ENCODE measurements at places on chromosomes 2 and 18.
A peak's percentile ranks its signal among the peaks of the same experiment; 100 is the strongest.

DNA sequence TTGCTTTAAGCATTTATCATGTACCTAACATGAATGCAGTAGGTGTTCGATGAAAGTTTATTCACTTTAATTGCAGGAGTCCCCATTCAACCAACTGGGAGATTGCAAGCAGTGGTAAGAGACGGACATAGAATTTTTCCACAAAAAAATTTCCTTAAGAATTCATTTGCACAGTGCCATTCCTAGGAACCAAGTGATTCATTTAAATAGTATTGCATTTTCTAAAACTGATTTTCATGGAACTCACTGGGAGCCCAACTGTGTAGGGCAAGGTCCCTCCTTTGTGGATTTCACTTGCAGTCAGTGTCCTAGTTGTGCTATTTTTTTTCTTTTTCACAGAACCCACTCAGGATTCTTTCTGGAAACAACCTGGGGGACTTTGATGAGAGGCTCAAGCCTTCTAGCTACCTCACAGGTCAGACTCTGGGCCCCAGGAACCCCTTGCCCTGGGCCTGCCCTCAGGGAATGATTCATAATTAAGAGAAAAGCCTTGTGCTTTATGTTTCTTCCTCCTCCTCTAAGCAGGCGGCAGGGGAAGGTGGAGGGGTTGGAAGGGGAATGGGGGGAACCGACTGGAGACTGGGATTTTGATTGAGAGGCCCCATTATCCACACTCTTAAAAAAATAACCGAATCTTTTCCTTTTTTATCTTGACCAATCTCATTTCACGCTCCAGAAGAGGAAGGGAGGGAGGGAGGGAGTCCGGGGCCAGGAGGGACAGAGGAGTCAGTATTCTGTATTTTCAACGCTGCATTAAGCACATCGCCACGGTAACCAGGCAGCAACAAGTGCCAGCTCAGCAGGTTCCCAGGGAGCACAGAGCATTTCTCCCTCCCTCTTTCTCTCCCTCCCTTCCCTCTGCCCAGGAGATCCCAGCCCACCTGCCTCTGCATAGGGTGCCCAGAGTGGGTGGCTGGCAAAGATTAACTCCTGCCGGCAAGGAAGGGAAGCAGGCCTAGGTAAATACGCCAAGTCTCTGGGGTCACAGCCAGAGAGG lies 51.8 kb downstream of the PSD4 start:
- peak; percentile 63 for DNase-seq

- no peak for DNase-seq
These were observed 269.3 kb upstream of the SIX2 start for GRCh38 chr2:45278365-45279078.

DNA sequence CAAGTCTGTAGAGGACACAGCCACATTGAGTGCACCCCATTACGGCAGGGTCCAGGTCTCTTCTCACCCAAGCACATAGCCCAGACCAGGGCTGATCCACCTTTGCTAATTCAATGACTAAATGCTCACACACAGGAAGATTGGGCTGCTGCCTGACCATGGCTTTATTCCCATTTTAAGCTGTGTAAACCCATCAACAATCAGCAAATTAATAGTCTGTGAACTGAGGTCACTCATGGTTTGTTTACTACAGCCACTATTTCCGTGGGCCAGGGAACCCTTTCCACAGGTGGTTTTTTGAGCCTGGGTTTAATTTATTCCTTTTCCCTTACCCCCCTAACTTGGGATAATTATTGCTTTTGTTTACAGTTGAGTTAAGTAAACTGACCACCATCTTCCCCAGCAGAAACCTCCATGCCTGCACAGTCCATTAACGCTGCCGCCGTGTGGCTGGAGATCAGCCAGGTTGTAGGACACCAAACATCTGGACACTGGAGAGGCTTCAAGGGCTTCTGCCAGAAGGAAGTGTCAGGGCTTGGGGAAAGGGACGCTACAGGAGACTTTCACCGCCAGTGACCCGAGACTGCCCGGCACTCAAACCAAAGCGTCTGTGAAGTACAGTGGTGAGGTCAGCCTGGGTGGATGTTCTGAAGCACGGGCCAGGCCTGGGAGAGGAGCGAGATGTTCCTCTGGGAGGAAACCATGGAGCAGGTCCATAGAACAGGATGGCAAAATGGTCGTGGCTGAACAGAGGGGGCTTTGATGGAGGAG lies 282.9 kb downstream of the DYSF start:
- no peak for DNase-seq

DNA sequence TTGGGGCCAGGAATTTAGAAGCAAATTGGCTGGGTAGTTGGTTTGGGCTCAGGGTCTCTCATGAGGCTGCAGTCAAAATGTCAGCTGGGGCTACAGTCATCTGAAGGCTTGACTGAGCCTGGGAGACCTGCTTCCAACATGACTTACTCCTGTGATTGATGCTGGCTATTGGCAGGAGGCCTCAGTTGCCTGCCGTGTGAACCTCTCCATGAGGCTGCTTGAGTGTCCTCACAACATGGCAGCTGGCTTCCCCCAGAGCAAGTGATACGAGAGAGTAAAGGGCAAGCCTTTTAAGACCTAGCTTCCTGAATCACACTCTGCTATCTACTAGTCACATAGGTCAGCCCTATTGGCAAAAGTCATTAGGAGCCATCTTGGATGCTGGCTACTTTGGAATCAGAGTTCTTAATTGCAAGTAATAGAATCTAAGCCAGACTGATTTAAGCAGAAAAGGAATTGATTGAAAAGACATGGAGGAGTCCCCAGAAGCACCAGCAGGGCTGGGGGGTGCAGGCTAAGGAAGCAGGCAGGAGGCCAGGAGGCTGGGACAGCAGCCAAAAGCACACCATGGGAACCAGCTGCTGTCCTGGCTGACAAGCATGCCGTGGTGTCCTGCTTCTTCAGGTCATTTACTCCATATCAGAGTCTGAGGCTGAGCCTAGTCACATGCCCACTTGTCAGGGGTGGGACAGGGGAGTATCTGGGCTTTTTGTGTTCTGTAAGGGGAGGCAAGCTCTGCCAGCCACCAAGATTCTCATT lies 7.8 kb upstream of the GIGYF2 start:
- no peak for DNase-seq

- DNase-seq: peak; percentile 33
These were observed 136.1 kb downstream of the ICOS start for GRCh38 chr2:204072443-204073324.

GRCh38 chr2:14303366-14304115 lies 329.0 kb upstream of the LRATD1 start:
- DNase-seq: no peak

DNA sequence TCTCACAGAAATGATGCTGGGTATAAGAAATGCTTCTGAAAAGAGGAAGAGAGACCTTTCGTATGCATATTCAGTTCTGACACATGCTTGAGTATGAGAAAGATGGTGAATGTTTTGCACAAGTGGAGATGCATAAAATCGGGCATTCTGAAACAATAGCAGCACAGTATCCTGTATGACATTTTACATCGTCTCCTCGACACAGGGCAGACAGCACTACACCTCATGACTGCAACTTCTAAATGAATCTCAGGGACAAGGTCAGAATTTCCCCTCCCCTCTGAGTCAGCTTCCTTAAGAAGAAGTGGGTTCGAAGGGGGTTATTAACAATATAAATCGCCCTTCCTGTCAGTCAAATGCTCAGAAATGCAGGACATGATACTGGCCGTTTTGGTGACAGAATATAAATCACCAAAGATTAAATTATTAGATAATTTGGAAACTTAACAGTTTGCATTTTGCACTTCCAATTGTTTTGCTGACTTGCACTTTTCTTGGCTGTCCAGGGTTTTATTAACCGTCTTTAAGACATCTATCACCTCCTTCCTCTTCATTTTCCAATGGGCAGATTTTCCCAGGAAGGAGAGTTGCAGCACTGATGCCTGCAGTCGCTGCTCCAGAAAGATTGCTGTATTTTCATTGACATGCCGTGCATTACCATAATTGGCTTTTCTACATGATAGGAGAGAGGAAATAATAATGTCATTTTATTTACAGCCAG lies 57.2 kb downstream of the TSHZ1 start:
- no peak for DNase-seq

DNA sequence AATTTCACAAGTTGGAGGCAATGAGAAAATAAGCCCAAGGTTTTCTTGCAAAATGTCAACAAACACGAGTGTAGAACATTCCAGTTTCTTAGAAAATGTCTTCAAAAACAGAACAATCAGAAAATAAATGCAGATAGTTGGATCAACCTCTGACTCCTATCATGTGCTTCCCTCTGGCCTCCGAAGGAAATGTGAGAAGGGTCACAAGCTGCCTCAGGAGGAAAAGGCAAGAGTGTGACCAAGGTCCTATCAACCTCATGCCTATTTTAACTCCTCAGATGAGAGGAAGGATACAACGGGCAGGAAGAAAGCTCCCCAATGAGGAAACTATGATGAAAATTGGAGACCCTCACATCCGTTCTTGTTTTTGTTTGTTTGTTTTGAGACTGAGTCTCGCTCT lies 7.9 kb downstream of the SCYGR5 start:
- DNase-seq: no peak

GRCh38 chr2:191719938-191720337 lies 42.0 kb downstream of the NABP1 start:
- DNase-seq: no peak

GRCh38 chr2:238846628-238847418 lies 1.1 kb upstream of the TWIST2 start:
- no peak for DNase-seq

DNA sequence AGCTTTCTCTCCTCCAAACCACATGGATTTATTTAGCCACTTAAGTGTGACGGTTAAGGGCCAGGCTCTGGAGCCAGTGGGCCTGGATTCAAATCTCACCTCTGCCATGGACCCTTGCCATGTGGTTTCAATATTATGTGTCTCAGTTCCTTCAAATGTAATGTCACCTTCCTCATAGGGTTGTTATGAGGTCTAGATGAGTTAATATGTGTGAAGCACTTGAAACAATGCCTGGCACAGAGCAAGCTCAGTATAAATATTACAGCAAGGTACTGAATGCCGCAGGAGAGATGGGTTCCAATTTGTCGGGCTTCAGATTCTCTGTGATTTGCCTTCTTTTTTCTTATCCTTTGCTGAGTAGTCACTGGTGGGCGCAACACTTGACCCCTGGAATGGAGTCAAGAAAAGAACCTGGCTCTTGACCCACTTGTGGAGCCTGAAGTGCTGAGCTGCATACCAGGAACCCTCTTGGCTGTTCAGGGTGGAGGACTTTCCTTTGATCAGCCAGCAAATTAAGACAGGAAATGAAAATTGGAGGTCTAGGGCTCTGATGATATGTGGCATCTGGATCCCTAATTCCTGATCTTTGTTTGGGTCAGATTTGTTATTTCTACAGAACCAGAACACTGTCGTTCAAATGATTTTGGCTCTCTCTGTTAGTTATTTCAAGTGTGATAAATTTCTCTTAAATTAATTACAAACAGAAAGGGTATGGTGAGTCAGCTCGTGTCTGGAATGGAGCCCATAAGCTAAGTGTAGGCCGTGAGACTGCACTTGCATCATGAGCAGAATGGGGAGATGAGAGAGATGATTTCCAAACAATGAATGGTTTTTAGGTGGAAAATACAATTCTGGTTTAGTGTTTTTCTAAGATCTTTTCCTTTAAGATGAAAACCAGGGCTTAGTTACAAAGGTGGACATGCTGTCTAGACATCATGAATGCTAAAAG lies 293.0 kb downstream of the KCNS3 start:
- DNase-seq: no peak
